ENCODE measurements at places on chromosomes 7 and 10.

GRCh38 chr7:90596671-90597562, 796 bp downstream of the CDK14 start:
- peak; percentile 44 for DNase-seq

DNA sequence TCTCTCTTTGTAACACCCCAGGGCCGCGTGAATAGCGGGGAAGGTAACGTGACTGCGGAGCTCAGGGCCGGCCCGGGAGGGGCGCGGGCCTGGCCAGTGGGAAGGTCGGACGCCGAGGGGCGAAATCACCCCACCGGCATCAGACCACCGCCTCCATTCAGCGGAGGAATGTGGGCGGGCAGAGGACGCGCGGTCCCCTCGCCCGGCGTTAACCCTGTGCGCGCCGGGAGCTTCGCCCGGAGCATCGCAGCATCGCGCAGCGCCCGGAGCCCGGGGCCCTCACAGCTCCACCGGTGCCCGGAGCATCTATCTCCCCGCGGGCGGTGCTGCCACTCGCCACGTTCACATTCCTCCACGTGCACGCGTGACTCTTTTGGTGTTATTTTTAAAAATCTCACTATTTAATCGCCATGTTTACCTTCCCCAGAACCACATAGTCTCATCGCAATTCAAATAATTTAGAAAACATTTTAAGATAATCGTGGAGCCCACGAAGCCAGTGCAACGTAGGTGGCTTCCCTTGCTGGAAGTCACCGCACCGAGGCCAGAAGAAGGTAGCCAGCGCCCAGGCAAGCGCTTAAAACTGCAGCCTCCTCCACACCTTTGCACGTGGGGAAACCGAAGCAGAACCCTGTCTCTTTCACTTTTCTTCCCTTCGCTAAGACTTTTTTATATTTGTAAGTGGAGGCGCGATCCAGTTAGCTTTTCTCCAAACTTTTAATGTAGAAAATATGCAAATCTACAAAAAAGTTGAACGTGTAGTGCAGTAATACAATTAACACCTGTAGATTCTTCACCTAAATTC, 21.8 kb downstream of the FGFBP3 start:
- DNase-seq = peak; percentile 29

GRCh38 chr10:78862328-78862640, 206.5 kb upstream of the ZMIZ1 start:
- DNase-seq = no peak

- peak; percentile 47 for DNase-seq
These were observed 13.6 kb upstream of the BPGM start for GRCh38 chr7:134632937-134633540.

DNA sequence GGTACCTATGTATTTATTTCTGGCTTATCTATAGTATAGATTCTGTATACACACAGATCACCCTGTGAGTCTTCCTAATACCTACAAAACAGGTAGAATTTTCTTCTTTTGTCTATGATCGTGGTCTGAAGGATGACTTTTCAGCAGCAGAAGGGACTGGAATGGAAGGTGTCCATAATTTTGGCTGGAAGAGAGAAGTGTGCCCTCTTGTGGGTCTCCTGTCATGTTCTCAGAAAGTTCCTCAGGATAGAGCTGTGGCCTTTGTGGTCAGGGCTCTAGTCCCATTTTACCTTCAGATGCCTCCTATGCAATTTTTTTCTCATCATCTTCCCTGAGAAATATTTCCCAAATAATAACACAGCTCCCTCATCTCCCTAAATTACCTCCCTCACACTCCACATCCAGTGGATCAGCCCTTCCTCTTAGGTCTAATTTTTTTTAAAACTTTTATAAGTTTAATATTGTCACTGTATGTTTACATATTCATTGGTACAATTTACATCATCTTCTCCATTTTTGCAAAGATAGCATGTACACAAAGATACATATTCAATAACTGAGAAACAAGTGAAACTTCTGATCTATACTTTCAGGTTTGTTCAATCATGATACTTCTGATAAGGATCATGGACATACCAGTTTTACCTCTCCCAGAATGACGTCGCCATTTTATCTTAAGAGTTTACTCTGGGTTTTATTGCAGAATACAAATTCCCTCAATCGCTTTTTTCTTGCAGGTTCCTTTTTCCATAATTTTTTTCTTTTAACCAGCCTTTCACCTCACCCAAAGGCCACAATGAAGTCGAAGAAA, 112.7 kb downstream of the REEP3 start:
- DNase-seq = peak; percentile 40

- no peak for DNase-seq
These were observed 106.8 kb upstream of the PDCD4 start for GRCh38 chr10:110764793-110765512.

GRCh38 chr7:83267141-83267631, 104.5 kb upstream of the PCLO start:
- no peak for DNase-seq

DNA sequence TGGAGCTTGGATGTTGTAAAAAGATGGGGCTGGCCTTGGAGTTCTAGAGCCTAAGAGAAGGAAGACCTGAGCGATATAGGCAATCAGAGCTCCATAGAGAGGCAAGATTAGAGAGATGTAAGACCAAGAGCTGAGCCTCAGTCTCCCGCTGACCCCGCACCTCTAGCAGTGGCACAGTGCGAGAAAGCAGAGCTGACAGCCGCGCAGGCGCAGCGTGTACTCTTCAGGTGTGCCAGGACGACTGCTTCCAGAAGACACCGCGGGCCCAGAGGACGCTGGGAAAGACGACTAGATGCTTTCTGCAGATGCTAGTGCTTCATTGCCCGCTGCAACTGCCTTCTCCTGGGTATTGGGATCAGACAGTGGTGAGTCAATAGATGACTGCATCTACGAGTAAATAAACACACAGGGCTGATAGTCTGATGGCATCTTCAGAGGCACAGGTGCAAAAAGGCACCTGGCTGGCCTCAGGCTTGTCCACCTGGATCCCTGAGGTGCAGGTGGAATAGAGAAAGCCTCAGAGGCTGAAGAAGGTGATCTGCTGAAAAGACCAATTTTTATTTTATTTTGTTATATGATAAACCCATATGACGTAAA, 38.1 kb upstream of the CCDC6 start:
- DNase-seq = no peak

GRCh38 chr7:153521370-153521769, 530.8 kb upstream of the DPP6 start:
- no peak for DNase-seq

GRCh38 chr10:95434583-95434982, 126.6 kb downstream of the SORBS1 start:
- DNase-seq = no peak

DNA sequence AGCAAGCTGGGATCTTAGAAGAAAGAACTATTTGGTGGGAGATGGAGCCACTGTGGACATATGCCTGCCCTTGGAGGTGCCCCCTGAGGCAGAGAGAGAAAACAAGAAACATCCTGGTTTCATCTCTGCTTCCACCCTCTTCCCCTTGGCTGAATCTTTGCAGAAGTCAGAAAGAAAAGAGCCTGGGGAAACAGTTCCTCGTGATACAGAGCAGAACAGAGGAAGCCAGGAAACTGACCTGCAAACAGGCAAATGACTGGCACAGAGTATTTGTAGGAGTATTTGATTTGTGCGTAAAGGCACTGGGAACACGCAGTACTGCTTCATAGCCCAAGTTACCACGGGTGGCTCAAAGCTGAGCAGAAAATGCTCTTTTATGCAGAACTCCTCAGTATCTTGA, 7.0 kb upstream of the KEL start:
- DNase-seq = no peak

DNA sequence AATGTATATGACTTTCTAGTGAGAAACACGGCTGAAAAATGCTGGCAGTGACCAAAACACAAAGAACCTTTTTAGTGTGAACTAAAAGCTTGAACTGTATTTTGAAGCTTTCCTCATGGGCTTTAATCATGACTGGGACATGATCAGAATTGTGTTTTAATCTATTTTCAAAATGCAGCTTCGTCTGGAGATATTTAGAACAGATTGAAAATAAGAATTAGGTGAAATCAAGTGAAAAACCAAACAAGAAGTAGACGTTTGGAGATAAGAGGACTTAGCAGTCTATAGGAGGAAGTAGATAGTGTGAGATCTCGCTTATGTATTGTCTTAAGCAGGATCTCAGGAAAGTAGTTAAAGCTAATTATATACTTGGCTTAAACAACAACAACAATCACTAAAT, 865.4 kb upstream of the MBL2 start:
- no peak for DNase-seq

GRCh38 chr10:110170142-110170971, 37.0 kb upstream of the MXI1 start:
- DNase-seq = no peak

DNA sequence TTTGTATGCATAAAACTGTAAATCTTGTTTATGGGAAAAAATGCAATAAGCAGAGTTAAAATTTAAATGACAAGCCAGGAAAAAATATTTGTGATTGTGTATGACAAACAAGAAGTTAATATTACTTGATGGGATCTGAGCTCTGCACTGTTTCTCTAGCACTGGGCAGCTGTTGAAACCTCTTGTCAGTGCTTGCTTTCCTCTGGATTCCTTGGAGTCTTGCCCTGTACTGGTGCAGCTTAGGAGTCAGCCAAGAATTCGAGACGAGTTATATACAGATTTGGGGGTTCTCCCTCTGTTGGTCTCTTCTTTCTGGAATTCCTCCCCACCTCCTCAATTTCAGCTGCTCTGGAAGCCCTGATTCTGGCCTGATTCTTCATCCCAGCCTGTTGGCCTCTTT, 24.3 kb upstream of the OPN4 start:
- no peak for DNase-seq

GRCh38 chr7:57482-58255, 134.7 kb upstream of the FAM20C start:
- no peak for DNase-seq

- DNase-seq = no peak
These were observed 34.2 kb upstream of the EPC1 start for GRCh38 chr10:32381165-32381564.

- DNase-seq = no peak
These were observed 234.9 kb downstream of the EBF3 start for GRCh38 chr10:129728905-129729795.

All from brain microvascular endothelial cell (primary cell).